CD4-positive, alpha-beta T cell treated with Interleukin-6 at 100 ng/mL for 8 hours (primary cell): ENCODE measurements at places on chromosomes 5 and 9.

DNA sequence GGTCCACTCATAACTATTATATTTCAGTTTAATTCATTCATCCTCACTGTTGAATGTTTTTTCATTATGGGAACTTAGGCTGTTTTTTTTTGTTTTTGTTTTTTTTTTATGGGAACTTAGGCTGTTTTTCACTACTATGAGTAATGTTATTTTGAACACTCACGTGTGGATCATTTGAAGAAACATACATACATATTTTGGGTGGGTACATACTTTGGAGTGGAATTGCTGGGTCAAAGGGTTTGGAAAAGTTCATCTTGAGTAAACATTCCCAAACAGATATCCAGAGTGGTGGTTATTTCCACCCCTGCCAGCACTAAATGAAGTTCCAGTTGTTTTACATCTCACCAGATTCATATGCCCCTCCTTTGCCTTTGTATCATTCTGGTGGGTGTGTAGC is 584.4 kb downstream of the PSAT1 start:
- DNase-seq = no peak

- DNase-seq = no peak
Observed at GRCh38 chr5:113293975-113294310, 140.8 kb downstream of the TSSK1B start.

DNA sequence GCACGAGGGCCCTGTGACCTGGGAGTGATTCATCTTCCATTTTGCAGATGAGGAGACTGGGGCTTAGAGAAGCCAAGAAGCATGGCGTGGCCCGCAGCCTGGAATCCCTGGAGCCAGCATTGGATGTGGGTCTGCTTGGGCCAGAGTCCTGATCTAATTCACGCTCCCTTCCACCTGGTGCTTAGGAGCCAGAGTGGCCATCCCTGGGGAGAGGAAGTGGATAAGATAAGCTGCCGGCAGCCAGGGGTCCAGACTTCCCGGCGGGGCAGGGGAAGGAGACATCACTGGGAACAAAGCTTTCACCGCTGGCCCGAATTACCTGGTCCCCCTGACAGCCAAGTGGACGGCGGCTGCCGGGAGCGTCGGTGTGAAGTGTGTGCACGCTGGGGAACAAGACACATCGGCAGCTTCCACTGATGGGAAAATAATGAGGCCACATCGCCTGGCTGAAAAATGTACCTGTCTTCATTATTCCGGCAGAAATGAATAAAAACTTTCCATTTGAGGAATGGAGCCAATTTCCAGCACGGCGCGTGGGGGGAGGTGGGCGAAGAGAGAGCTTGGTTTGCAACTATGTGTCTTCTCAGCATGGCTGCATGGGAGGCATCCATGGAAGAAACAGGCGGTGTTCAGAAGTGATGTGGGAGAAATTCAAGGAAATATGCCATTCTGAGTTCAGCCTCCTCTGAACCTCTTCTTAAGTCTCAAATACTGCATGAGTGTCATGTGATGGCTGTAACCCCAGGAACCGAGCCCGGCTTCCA is 78.5 kb downstream of the OLFM1 start:
- no peak for DNase-seq

GRCh38 chr9:134942011-134942787 is 24.5 kb upstream of the FCN1 start:
- no peak for DNase-seq

DNA sequence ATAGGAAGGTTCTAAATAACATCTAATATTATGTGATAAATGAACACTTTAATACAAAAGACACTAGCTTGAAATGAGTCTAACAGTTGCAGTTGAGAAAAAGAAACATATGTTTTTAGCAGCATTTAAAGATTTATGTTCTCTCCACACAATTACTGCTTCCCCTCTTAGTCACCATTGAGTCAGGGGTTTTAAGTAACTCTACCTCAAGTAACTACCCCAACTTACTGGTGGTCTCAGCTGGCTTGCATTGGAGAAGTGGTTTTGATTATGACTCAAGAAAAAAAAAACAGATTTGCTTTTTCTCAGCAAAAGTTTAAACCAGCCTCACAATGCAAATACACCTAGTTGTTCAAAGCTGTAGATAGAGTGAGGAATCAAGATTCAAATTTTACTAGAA is 1216.5 kb upstream of the CDH9 start:
- DNase-seq = no peak

DNA sequence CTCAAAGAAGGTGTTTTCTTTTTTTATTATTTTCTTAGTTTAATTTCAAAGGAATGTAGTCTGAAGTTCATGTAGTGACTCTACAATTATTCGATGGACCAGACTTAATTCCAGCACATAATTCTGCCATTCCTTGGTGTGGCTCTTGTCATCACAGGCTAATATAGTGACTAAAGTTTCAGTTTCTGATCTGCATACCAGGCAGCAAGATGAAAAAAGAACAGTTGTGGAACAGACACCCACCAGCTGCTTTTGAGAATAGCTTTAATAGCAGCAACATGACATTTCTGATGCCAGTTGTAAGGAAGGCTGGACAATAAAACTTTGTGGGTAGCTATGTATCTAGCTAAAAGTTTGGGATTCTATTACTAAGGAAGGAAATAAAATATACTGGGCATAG is 676.3 kb upstream of the GRAMD2B start:
- DNase-seq = no peak

DNA sequence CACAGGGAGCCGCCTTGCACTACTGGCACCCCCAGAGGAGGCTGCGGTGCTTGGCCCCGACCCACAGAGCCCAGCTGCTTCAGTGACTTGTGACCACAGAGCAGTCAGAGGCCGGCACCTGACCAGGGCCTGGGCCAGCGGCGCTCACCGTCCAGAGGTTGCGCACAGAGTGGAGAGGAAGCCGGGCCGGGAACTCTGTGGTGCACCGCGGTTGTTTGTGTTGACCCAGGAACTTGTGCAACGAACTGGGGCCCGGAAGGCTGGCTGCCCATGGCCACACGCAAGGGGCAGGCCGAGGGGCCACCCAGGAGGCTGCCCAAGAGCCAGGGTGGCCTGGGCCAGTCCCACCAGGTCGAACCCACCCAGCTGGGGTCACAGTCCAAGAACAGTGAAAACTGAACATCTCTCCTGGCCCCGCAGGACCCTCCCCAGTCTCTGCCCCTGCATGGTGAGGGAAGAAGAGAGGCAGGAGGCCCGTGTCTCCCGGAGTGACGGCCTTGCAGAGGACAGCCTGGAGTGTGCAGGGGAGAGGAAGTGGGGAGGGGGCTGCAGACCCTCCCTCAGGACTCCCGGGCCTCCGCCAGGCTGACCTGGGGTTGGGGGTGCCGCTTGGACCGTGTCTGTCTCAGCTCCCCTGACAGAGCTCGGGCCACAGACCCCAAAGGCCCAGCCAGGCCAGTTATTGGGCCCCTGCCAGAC is 42.8 kb upstream of the EGFL7 start:
- no peak for DNase-seq

- no peak for DNase-seq
Observed at GRCh38 chr5:54844266-54844665, 141.1 kb downstream of the ESM1 start.

DNA sequence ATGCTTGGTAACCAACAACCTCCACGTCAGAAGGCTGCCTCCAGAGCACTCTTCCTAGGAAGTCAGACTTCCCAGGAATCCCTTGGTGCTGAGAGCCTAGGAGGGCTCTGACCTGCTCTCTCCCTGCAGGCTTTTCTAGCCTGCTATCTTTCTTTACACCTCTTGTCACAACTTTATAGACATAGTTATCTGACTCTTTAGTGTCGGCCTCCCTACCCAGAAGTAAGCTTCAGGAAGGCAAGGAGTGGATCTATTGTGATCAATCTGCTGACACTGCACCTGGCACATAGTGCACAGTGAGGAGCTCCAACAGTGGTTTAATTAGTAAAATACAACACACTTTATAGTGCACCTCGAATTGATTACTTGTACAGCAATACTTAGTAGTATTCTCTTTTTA is 2.3 kb downstream of the AFAP1L1 start:
- no peak for DNase-seq
